ENCODE measurements at places on chromosomes 6 and 20.

DNA sequence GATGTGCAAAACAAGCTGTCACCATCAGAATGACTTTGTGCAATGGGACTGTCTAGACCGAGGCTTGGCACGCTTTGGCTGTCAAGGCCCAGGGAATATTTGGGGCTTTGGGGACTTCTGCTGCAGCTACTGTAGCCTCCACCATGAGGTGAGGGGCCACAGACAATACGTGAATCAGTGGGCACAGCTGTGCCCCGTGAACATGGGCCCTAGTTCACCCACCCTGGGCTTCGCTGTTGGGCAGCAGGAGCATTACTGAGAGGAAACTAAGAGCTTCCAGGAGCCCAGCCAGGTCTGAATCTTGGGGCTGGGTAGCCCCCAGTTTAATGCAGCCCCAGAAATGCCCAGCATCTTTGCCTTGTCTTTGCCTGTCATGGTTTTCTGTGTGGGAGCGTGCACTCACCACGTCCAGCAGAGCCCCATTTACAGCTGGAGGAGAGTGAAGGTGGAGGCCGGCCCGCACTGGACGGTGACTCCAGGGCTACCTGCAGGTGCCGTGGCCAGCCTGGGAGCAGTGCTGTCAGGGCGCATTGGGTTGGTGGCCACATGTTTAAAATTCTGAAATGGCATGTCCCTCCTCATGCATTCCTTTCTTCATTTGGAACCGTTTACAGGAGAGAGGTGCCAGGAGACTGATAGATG lies 34.7 kb downstream of the DUSP22 start:
- DNase-seq, result no peak

DNA sequence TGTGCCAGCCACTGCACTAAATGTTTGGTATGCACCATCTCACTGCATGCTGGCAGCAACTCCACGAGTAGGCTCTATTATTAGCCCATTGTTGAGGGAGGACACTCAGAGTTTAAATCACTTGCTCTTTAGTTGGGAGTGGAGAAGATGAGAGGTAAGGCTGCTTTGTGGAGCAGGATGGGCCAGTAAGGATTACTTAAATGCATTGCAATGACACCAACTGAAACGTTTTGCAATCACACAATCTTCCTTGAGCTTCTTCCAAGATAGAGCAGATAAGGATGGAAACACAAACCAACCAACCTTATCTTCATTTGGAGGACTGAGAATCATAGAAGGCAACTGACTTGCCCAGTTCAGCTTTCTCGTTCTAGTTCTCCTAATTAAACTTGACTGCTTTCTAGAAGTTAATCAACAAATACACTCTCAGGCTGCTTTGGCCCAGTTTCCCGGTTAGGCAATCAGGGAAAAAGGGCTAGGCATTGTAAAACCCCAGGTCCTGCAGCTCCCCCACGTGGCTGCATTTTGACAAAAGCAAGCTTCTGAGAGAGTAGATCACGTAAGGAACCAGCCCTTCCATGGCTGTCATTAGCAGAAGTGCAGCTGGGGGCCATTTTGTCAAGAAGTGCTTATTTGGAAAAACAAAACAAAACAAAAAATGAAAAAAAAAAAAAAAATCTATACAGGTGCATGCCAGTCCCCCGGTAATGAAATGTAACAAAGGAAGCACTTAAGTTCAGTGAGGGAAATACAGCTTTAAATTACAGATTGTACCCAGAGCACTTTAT lies 130.6 kb downstream of the BCAS1 start:
- peak; percentile 24 for DNase-seq

DNA sequence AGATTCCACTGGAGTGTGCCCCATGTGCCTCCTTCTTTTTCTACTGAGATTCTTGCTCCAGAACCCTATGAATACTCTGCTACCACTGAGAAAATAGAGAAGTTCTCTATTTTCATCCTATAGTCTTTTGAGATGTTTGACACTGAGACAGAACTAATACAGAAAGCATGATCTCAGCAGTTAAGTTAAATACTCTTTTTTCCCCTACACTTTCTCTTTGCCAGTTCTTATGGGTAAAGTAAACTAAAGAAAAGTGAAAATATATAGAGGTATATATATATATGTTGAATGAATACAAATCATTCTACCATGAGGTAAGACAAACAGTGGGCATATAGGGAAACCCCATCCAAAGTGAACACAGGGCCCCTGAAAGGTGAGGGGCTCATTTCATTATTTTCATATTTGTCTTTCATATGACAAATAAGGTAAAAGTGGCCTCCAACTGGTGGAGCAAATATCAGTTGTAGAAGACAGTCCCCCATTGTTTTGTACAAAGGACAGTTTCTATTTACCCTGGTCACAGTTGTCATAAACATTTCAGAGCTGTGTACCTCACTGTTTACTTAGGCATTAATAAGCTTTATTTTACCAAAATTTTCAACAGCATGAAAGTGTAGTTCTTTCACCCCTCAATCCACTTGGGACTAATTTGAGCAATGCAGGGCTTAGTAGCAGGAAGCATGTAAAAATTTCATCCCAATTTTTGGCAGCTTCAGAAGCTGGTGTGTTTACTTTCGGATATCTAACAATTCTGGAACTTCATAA lies 188.3 kb upstream of the MARCKS start:
- DNase-seq, result no peak

DNA sequence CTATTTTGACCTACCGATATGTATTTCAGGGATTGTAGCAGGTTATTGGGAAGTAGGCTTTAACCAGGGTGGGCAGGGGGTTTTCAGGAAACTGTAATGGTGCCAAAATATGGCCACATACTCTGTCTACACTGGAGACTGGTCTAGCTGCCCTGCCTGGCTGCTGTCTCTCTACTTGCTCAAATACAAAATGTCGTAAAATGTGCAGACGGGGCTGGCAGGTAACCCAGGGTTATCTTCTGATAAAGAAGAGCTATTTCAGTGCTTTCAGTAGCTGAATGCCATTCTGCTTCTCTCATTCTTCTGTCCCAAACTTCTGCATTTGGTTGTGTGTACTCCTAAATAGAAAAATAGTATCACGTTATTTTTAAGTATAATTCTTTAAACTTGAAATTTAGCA lies 616.2 kb downstream of the EPM2A start:
- DNase-seq, result no peak

DNA sequence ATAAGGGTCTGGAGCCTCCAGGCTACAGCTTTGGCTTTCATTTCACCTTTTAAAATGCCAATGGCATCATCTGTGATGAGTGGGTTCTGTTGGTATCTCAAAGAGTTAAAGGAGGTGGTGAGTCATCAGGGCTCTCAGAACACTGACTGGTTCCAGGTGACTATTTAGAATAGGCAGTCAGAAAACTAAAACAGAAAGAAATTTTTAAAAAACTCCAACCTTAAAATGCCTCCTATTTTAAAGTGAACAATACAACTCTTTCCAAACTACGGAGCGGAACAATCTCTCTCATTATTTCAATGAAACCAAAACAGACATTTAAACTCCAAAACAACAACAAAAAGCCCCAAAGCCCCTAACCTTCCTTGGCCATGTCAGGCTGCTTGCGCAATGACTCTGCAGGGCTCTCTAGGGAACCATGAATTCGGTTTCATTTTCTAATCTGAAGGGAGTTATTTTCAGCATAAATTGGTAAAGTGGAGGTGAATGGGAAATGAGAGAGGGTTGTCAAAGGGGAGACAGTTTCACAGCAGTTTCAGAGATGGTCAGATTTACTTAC lies 194.9 kb downstream of the KIF6 start:
- no peak for DNase-seq

DNA sequence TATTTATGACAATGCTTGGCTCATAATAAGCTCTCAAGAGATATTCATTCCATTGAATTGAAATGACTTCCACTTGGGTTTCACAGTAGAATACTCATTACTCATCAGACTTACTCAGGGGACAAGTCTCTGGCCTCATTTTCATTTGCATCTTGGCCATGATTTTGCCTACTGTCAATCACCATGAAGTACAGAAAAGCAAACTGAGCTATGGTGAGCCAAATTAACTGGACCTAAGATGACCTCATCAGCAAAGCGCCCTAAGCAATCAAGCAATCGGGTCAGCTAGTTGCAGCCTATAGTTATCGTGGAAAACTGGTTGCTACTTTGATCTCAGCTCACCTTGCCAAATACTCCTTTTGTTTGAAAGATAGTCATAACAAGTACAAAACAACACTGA lies 494.7 kb upstream of the SLC35B3 start:
- no peak for DNase-seq

DNA sequence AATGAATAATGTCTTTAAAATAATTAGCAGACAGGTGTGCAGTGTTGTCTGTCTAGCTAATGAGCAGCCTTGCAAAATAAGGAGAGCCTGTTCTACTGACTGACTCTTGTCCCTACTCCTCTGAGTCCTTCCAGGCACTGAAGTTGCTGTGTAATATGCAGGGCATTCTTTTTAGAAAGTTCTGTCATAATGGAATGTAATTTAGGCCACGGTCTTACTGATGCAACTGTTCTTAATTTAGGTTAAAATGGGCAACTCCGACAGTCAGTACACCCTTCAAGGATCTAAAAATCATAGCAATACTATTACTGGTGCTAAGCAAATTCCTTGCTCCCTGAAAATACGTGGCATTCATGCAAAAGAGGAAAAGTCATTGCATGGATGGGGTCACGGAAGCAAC lies 133.9 kb downstream of the TIAM2 start:
- DNase-seq, result no peak

DNA sequence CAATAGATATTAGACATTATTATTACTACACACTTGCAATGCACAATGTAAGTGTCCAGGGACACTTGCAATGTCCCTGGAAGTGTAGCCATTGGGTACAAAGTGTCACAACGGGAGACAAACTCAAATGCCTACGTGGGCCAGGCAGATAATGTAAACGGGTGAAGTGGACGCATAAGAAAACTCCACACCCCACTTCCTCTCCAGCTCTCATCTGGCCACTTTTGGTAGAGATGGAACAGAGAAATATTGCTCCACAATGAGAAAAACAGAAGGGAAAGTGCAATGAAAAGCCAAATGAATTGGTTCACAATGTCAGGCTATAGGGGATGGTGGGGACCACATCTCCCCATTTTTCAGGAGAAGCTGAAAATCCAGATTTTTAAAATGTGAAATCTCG lies 9.4 kb downstream of the SULF2 start:
- DNase-seq, result no peak

DNA sequence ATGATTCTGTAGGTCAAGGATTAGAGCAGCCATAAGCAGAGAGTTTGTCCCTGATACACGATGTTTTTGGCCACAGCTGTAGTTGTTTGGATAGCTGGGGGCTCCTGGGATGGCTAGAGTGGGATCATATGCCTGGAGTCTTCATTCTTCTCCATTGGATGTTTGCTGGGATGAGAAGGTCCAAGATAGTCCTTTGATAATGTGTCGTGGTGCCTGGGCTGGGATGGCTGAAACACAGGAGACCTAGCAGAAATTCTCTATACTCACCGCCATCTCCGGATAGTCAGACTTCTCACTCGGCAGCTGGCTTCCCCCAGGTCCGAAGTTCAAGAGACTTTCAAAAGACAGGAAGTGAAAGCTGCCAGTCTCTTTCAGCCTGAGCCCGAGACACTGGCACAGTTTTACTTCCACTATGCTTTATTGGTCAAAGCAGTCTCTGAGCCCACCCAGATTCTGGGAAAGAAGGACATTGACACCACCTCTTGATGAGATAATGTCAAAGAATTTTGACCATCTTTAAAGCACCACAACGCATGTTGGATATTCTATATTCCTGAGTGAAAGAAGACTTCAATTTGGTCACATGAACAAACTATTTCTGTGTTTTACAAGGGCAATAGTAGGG lies 16.0 kb downstream of the MARCKS start:
- no peak for DNase-seq

- DNase-seq, result no peak
Observed at GRCh38 chr20:19745106-19745505, 13.0 kb upstream of the RIN2 start.

DNA sequence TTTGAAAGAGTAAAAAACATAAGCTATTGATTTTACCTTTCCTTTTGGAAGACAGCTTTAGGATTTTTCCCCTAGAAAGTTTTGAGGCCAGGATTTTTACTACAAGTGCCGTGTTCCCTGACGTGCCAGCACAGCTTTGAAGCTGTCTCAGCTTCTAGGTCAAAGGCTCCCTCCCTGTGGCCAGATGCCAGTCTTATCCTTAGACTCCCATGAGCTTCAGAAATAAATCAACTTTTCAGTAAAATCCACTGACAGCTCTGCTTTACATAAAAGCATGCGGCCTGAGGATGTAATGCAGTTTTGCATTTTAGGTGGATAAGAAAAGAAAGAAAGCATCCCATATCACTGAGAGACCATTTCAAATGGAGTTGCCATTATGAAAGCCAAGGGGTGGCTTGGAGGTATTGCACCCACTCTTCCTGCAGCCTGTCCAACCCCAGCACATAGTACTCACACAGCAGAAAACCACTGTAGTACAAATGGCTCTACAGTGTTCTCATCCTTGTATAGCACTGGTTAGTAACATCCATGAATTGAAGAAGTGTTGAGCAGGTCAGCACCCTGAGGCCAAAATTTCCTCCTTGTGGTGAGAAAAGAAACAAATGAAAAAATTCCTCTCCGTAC lies 15.2 kb upstream of the ATXN1 start:
- DNase-seq, result no peak

- DNase-seq, result no peak
Observed at GRCh38 chr6:120320481-120321162, 971.1 kb upstream of the MAN1A1 start.

- no peak for DNase-seq
Observed at GRCh38 chr6:158642097-158642601, 2.4 kb downstream of the DYNLT1 start.

DNA sequence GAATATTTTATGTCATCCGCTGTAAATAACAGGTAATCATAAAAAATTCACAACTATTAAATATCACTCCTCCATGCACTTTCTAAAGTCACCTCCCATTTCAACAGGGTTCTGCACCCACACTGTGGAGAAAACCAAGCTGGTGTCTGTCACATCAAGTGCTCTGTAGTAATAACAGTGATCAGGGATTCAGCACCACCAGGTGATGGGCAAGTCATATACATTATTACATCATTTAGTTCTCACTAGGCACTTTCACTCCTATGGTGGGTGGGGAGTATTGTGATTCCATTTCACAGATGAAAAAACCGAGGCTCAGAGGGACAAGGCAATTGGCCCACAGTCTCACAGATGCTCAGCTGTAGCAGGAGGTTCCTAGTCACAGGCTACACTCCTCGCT lies 8.7 kb downstream of the BFSP1 start:
- DNase-seq, result no peak

DNA sequence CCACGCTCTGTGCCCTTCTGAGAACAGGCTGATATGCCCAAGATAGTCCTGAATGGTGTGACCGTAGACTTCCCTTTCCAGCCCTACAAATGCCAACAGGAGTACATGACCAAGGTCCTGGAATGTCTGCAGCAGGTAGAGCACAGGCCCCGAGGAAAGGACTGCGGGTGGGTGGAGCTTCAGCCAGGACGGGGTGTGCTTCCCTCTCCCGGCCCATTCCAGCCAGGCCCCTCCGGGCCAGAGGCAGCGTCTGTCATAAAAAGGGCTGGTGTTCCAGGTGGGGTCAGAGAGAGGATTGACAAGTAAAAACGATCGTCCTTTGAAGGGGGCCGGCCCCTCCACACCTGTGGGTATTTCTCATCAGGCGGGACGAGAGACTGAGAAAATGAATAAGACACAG lies 1.3 kb downstream of the RTEL1 start:
- no peak for DNase-seq

GRCh38 chr6:32968867-32969684 lies 682 bp downstream of the BRD2 start:
- DNase-seq, result no peak
